Left ventricle myocardium superior (tissue), 1 donor: ENCODE measurements at places on chromosomes 3 and 15. TPM values are rescaled to one million over a fixed set of nuclear protein-coding genes. Genes with fewer than 3 reads are reported as not detected.

Gene ARGFX
- total RNA-seq = not detected

Gene ROBO2
- total RNA-seq = 0.17 TPM

Gene LRRC2
- total RNA-seq = 122 TPM

Gene PLA2G4D
- total RNA-seq = not detected

Gene ESYT3
- total RNA-seq = 1.2 TPM

Gene ADCY5
- 273 TPM for total RNA-seq

Gene PTPRG
- total RNA-seq = 30.4 TPM

Gene PPM1L
- 56.4 TPM for total RNA-seq

Gene COL8A1
- total RNA-seq = 12.0 TPM

Gene ALDH1A2
- total RNA-seq = 10.4 TPM

Gene VGLL3
- 3.6 TPM for total RNA-seq

Gene INSYN1
- 168 TPM for total RNA-seq

Gene LYZL4
- total RNA-seq = not detected

Gene GOLGA8M
- 1.4 TPM for total RNA-seq

Gene SUCLG2
- total RNA-seq = 122 TPM

Gene MEX3B
- total RNA-seq = 3.6 TPM

Gene NPAP1
- total RNA-seq = not detected

Gene IQCH
- total RNA-seq = 0.64 TPM

Gene RBP2
- total RNA-seq = not detected

Gene GRIP2
- total RNA-seq = 37.0 TPM

Gene ANKRD63
- total RNA-seq = 1.0 TPM

Gene RGMA
- total RNA-seq = 27.0 TPM

Gene BFSP2
- not detected for total RNA-seq

Gene ITPR1
- 16.6 TPM for total RNA-seq

Gene KLHL40
- 0.12 TPM for total RNA-seq

Gene TMEM42
- 10.0 TPM for total RNA-seq

Gene FGD5
- 16.3 TPM for total RNA-seq

Gene GMNC
- 4.3 TPM for total RNA-seq

Gene WDR93
- not detected for total RNA-seq

Gene IL5RA
- 0.17 TPM for total RNA-seq

Gene TRH
- not detected for total RNA-seq

Gene GP9
- not detected for total RNA-seq

Gene CCDC71
- 10.2 TPM for total RNA-seq

Gene TF
- 3.3 TPM for total RNA-seq

Gene SLC6A20
- not detected for total RNA-seq

Gene DUOXA2
- not detected for total RNA-seq

Gene TEX9
- 0.40 TPM for total RNA-seq

Gene IL17RE
- total RNA-seq = 0.45 TPM
